ENCODE measurements at places on chromosomes 7 and 10. TPM values are rescaled to one million over a fixed set of nuclear protein-coding genes. Genes with fewer than 3 reads are reported as not detected.
A peak's percentile ranks its signal among the peaks of the same experiment; 100 is the strongest.

DNA sequence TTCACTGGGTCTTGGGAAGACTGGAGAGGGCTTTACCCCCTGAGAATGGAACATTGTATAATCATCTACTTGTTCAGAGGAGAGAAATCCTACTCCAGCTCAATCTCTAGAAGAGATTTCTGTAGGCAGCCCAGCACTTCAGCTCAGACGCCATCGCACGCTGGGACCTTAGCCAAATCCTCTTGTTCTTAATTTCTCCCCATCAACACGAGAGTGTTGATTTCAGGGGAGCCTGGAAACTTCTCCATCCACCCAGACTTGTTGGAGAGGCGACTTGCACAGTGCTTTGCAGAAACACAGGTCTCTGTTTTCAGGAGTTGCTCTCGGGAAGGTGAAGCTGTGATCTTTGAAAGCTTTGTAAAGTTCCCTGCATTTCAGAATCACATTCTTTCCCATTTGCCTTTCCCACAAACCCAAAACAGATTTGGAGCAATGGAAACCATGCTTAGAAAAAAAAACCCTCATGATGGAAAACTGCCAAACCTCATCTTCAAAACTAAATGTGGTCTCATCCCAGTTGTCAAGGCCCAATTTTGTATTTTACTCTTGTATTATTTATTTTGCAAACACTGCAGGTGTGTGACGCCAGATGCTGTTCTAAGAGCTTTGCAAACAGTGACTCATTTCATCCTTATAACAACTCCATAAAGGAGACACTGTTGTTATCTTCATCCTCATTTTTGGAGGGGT, 60.9 kb downstream of the CALML3 start:
- DNase-seq = no peak

DNA sequence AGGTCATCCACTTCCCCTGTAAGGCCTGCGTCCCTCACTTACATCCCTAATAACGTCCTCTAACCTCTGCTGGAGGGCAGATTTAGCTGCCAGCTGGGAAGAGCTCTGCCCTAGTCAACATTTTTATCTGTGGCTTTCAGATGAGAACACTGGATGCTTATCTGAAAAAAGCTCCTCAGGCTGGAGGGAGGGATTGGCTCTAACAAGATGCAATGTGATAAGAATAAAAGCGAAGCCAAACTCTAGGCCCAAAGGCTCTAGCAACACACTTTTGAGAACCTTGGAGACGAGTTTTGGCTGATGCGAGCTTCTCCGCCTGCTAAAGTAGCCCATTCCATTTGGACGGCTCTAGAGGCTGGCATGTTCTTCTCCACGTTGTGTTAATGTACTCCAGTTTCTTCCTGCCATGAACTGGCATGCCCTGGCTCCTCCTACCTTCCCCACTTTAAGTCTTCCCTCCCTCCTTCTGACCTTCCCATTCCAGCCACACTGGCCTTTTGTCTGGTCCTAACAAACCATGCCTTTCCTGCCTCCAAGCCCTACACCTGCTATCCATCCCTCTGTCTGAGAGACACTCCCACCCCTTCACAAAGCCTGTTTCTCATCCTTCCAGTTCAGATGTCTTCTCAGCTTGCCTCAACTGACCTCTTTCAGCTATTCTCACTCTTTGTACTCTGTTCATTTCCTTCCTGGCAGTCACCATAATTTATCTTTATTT, 62.5 kb upstream of the ATRNL1 start:
- no peak for DNase-seq

DNA sequence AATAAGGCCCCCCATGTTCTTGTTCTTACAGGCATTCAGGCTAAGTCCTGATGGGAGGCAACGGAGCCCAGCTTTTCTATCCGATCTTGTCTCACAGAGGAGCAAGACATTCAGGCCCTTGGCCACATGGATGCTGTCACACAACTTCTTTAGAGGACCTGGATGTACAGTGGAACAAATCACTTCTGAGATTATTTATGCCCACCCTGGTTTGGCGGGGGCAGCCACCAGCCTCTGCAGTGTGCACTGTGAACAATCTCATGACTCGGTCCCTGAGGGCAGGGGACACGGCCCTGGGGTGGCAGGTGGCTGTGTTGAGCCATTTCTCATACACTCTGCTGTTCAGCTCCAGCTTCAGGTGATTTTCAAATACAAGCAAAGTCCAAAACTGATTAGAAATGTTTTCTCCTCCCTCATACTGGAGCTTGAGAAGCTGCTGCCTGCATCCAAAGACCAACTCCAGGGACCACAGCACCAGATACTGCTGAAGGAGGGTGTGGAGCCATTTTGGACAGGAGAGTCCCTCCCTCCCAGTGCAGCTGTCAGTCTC, 441.3 kb downstream of the GRID1 start:
- DNase-seq = no peak

DNA sequence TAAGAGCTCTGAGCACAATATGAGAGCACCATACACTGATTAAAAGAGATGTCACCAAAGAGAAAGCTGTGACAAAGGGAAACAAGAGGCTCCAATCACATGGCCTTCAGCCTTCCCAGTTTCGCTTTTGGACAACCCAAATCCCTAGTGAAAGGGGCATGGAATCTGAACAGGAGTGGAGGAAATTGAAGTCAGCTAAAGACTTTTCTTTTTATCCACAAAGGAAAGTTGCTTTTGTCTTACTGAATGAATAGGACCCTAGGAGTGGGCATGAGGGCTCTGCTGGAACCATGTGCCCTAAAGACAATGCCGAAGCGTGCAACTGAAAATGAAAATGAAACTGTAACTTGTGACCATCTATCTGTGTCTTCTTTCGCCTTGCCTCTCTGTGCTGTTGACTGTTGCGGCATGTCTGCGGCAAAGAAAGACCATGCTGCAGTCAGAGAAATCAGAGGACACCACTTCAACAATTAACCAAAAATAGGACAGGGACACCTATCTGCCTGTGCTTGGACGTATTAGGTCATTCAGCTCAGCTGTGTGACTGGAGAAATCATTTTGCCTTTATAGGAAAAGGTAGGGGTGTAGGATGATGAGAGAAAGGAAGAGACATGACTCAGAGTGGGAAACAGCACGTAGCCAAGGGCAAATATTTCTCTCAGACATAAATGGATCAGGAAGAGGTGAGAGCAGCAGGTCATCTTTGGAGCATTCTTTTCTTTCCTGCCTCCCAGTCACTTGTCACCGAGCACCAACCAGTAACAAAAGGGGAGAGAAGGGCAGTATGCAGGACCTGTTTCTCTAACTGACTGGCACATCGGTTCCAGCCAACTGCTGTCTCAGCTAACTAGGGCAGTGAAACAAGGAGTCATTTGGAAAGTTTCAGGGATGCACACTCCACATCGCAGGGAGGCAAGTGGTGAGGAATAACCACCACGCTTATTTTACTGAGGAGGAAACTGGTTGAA, 12.3 kb downstream of the CAV2 start:
- DNase-seq = peak; percentile 72

- no peak for DNase-seq
Measured at GRCh38 chr10:130652964-130653578, 516.9 kb downstream of the GLRX3 start.

GRCh38 chr7:158368449-158368848, 219.2 kb downstream of the PTPRN2 start:
- no peak for DNase-seq

The ENTPD7 gene
- 6.5 TPM for total RNA-seq

The NUPR2 gene
- not detected for total RNA-seq

The ANKRD61 gene
- not detected for total RNA-seq

The SCART1 gene
- 1.2 TPM for total RNA-seq
